Naive thymus-derived CD8-positive, alpha-beta T cell (primary cell): ENCODE measurements at places on chromosomes 13 and 19.

- DNase-seq = no peak
Measured at GRCh38 chr13:66859078-66859477, 371.1 kb downstream of the PCDH9 start.

DNA sequence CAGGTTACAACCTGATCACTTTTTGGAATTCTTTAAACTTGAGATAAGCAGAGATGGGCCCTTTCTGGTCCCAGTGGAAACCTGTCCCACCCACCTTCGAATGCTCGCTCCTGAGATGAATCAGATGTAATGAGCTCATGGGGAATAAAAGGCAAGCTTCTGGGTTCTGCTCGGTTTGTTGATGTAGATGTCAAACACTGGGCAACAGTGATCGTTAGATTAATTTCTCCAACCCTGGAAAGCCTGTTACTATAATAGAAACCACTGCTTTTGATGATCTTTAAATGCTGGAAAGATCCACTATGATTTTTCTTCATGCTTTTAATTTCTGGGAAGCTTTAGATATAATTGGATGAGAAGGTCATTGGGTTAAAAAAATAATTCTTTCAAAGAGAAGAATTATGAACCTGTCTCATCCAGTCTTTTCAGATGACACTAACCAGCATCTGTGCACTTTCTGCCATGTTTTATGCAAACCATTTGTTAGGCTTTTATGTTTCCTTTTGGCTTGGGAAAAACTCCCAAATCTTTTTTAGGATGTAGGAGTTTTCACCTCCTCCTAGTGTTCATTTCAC lies 49.3 kb downstream of the B3GLCT start:
- no peak for DNase-seq

DNA sequence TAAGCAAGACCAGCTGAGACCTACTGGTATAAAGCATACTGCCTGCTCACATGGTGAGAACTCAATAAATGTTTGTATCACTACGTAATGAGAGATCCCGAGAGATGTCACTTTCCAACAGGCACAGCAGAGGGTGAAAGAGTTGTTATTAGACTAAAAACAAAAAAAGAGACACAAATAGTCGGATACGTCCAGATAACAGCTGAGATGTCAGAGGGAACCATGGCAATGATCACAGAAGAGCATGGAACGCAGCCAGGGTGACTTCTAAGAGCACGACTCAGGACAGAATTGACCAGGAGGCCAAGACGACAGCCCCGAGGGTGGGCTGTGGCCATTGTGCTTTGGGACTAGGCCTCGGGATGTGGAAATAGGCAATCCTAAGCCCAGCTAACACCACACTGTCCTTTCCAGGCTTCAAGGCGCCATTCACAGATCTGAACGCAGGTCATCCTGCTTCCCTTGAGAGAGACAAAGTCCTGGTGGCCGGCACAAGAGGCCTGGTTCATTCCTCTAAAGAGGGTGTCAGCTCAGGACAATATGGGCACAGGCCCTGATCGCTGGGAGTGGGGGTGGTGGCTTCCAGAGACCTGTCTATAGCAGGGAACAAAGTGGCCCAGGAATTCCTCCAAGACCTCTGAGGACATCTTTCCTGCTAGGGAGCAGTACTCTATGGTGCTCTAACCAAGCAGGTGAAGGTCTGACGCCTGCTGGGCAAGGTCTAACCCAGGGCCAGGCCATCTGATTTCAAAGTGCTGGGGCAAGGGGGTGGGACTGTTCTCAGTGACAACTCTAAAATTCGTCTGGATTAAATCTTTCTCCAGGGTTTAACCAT lies 3.2 kb downstream of the SH3GL1 start:
- DNase-seq = no peak

DNA sequence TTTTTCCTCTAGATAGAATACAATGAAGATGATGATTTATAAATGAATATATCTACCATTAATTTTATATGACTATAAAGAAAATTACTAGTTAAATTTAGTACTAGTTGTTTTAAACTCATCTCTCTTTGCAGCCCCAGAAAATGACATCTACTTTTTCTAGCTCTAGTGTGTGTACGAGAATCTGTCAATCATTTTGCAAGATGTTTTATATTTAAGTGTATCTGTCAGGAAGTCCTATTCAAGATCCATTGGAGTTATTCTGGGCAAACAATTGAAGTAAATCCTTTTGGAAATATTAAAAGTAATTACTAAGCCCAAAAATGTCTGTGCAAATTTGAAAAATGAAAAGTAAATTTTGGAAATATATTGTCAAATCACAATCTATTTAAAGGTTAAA lies 144.3 kb upstream of the PCDH9 start:
- no peak for DNase-seq

DNA sequence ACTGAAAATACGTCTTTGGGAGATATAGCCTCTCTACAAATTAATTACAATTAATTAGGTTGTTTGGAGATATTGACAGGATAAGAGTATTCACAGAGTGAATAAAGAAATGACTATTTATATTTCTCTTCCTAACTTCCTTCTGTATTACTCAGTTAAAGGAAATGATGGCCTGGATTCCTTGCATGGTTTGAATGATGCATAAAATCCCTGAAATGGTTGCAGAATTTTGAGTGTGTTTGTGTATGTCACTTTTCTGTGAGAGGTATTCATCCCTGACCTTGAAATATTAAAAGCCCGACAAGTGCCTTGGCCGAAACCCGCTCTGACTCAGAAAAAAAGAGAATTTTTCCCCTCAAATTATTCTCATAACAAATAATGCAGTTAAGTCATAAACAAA lies 90.0 kb downstream of the PDS5B start:
- DNase-seq = no peak

DNA sequence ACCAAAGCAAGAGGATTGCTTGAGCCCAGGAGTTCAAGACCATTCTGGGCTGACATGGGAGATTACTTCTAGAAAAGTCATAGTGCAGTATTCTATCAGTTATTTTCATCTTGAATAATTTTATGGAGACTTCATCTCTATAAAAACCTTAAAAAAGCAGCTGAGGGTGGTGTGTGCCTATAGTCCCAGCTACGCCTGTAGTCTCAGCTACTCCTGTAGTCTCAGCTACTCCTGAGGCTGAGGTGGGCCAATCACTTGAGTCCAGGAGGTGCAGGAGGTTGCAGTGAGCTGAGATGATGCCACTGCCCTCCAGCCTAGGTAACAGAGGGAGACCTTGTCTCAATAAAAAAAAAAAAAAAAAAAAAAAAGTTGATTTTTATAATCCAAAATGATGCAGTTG lies 22.1 kb upstream of the KCTD4 start:
- no peak for DNase-seq

GRCh38 chr19:46847528-46847927 lies 3.1 kb downstream of the AP2S1 start:
- DNase-seq = no peak

- no peak for DNase-seq
Measured at GRCh38 chr13:75458696-75459422, 23.1 kb downstream of the TBC1D4 start.

- DNase-seq = no peak
Measured at GRCh38 chr13:94711561-94712286, 621 bp downstream of the SOX21 start.

DNA sequence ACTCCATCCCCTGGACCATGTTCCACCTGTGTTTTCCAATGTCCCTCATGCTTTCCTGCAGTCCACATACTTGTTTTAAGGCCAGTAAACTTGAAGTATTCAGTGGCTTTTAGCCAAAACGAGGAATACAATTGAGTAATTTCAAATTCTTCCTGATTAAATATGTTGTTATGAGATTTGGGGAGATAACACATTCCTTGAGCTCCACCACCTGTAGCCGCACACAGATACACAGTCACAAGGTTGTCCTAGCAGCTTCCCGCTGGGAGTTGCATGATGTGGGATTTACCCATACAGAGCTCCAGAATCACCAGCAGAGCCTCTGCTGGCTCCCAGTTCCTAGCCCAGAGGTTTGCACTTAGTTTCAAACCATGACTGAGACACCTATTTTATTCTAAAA lies 53.6 kb upstream of the FRY start:
- DNase-seq = no peak

DNA sequence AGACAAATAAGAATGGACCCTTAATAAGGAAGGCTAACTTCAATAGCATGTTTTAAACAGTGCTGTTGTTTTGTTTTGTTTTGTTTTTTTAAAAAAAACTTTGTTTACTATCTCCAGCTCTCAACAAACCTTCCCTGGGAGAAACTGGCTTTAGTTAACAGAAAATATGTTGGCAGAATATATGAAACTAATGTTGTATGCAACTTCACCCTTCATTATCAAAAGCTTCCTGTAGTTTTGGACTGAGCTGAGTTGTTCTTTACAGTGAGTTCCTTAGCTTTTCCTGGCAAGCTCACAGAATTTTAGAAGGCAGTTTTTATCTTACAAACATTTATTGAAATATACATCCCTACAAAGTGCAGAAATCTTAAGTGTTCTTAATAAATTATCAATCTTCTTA lies 2480.7 kb upstream of the PCDH20 start:
- DNase-seq = no peak

- peak; percentile 69 for DNase-seq
Measured at GRCh38 chr19:6802336-6803035, 30.0 kb downstream of the VAV1 start.

- DNase-seq = no peak
Measured at GRCh38 chr13:50229960-50230661, 214.9 kb downstream of the KCNRG start.

DNA sequence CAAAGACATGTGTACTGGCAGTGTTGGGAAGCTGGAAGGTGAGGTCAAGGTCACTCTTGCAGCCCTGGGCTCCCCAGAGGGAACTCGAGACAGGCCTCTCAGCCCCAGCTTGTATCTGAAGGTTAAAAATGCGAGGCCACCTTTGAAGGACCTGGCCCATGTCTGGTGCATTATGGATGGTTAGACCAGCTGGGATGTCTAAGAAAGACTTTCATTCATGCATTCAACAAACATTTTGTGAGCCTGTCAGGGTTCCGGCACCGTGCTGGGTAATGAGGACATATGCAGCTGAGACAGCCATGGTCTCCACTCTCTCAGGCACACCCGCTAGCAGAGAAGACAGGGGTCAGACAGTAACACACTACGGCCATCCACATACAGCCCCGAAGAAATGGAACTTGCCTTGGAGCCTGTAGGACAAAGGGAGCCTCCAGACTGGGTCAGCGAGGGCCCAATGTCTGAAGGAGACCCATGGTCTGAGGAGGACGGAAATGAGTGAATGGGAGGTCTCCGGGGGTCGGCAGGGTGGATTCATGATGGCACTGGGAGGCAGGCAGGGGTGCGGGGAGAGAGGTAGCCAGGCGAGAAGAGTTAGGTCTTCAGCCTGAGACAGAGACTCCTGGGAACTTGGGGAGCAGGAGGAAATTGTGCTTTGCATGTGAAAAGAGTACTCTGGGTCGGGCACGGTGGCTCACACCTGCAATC lies 19.0 kb downstream of the VSTM2B start:
- DNase-seq = no peak

GRCh38 chr13:54841682-54842081 lies 1813.1 kb downstream of the OLFM4 start:
- no peak for DNase-seq

- DNase-seq = no peak
Measured at GRCh38 chr19:17926044-17926443, 6.8 kb upstream of the CCDC124 start.

DNA sequence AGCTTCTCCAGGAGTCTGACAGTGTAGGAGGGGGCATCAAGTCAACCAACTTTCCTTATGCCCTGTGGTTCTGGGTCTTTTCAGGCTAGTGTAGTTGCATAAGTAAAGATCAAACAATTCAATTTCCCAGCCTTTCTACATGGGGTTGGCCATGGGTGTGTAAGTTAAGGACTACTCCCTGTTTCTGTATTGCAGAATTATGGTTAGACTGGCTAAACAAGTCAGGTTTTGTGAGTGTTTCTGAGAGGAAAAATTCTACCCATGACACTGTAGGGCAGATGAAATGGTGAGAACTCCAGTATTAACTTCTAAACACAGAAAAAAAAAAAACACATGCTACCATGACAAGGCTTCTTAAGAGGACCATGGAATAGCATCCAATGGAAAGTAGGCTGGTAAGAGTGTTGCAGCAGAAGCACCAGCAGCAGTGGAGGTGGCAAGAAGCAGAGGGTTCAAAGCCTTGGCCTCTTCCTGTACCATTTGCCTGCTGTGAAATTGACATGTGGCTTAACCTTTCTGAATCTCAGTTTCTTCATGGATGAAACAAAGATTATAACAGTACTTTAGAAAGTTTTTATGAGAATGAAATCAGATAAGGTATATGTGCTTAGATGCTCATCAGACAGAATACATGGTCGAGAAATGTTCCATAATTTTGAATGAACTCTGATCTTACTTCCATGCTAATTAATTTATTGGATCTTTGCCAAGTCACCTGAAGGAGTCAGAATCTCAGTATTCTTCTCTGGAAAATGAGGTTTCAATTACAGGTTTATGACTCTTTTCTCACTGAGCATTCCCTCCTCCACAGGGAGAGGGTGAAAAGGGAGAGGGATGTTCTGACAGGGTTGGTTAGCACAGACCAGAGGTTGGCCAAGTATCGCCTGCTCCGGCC lies 11.4 kb upstream of the SCEL start:
- no peak for DNase-seq

DNA sequence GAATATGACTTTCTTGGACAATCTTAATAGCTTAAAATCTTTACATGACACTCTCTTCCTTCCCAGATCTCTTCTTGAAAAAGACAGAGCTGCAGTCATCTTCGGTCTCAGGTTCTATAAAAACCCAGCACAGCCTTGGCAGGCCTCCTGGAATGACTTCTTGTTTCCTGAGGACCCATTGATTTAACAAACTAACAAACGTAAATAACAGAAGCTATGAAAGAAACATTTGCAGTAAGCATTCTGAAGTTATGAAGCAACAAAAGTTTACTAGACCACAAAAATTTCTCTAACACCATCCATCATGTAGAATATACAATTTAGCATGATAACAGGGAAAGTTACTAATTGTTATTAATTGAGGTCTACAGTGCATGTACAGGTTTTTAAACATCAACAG lies 62.8 kb upstream of the STARD13 start:
- no peak for DNase-seq

DNA sequence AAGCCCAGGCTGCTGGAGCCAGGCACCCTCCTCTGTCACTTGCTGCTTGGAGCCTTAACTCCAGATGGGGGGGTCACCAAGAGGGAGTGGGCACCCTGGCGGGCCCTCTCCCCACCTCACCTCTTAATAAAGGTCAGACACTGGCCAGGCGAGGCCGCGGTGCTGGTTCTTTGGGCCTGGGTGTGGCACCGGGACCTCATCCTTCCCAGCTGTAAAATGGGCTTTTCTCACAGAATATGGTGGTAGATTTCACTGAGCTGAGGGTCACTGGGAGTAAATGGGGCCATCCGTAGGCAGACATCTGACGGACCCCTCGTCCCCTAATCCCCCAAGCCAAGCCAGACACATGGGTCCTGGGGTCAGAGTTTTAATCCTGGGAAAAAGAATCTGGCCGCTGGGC lies 14.9 kb downstream of the STAP2 start:
- no peak for DNase-seq

DNA sequence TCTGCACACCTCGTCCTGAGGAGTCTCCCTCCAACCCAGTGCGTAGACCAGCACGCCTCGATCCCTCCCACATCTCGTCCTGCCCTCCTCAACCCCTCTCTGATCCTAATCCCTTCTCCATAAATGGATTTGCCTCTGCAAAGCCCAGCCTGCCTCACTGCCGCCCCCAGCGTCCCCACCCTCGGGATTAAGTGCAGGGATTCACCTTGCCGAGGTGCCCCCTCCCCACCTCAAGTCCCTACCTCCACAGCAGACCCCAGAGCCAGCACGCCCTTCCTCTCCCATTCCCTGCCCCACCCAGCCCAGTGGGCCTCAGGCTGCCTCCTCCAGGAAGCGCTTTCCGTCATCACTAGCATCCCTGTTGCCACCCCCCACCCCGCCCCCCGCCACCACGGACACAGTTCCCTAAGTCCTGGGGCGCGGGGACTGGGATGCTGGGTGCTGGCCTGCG lies 4.0 kb downstream of the KLF16 start:
- no peak for DNase-seq

- DNase-seq = no peak
Measured at GRCh38 chr13:26882731-26883130, 122.1 kb upstream of the GPR12 start.
